ENCODE measurements at places on chromosomes 2 and 18.

- no peak for DNase-seq
Measured at GRCh38 chr2:20916604-20917286, 93.8 kb upstream of the LDAH start.

GRCh38 chr2:108917526-108917925 is 71.5 kb downstream of the EDAR start:
- DNase-seq: no peak

GRCh38 chr2:30511122-30512083 is 64.4 kb downstream of the LCLAT1 start:
- no peak for DNase-seq

DNA sequence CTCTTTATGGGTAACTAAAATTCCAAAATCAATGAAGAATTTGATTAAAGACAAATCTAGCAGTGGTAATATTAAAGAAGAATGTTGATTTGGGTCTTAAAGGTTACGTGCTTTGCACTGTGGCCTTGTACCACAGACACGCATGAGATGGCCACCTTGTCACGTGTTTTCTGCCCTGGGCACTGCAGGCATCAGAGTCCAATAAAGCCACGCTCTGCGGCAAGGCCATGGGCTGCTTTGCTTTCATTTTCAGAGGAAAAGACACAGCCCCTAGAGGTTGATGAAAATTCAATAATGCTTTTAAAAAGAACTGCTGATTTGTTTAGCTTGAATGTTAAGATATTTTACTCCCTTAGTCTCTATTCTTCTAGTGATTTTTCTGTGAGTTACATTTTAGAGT is 30.4 kb downstream of the AOX1 start:
- DNase-seq: no peak

DNA sequence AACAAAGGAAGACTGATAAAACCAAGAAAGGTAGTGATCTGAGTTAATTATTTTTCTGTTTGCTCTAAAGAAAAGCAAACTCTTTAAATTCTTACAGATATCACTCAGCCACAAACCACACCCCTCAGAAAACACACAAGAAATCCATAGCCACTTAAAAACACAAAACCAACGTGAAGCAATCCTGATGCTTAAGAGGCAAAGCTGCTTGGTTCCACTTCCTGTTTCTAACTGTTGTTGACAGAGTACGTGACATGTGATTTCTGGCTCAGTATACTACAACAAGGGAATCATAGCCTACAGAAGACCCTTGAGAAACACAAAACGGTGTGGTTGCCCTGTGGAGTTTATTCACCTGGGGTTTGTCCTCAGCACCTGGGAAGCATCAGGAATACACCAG is 240.9 kb upstream of the APCDD1 start:
- DNase-seq: no peak

GRCh38 chr2:167817422-167817821 is 430.0 kb downstream of the STK39 start:
- no peak for DNase-seq

DNA sequence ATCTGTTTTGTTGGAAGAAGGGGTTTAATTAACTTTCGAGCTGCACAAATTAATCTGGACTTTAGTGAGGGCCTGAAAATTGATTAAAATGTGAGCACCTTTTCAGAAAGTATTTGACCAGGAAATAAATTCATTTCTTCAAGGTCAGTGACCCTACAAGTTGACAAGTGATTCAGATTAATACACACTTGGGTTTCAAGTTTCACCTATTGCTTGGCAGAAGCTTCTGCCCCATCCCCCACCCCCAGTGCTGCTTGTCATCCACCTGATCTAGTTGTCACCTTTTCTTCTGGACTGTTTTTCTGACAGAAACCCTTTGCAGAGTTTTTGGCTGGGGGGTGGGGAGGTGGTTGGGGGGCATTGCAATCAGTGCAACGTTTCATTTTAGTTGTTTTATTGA is 46.2 kb downstream of the RPRM start:
- no peak for DNase-seq

DNA sequence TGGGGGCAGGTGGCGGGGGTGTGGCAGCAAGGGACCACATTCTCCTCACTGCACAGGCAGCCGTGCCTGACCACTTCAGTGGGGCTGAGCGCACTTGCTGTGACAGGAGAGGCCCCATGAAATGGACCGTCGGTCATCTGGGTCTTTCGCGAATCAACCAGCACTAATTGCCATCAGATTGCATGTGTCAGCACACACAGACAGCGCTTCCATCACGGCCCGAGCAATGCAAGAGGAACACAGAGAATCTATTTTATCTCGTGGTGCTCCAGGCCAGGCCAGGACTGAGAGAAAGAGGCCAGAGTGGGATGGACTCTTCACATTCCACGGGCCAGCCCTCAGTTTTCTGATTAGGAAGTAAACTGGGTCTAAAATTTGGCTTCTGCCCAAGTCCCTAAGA is 87.0 kb downstream of the EIPR1 start:
- no peak for DNase-seq

DNA sequence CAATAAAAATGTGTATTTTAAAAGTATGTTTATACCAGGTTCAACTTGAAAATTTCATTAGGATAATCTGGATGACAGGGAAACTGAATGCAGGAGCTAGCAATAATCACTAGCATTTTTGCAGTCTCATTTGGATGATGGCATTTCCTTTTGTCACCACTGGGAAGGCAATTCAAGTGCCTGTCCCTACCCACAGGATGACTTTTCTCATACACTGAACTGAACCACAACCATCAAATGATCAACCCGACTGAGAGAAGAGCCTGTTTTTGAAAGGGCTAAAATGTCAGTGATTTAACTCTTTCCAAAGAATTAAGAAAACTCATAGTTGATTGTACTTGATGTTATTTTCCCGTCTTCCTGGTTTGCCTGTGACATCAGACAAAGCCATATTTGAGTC is 115.0 kb downstream of the FAM124B start:
- no peak for DNase-seq

DNA sequence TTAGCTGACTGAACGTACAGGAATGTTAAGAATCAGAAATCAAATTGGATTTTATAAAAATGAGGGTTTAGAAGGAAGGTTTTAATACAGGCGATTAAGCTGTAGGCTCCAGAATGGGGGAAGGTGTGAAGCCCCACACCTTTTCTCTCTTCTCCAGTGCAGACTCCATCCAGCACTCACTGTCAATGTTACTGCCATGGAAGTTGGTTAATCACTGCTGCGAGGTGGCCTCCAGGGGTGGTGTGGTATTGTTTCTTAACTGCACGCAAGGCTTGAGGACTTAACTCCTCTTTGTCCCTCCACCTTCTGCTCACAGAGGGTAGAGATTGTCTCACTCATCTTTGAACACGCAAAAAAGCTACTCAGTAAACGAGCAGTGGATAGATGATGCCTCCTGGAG is 26.9 kb upstream of the YWHAQ start:
- no peak for DNase-seq

GRCh38 chr2:165725421-165725820 is 68.6 kb downstream of the GALNT3 start:
- no peak for DNase-seq

- no peak for DNase-seq
Measured at GRCh38 chr2:14134771-14135170, 497.7 kb upstream of the LRATD1 start.

DNA sequence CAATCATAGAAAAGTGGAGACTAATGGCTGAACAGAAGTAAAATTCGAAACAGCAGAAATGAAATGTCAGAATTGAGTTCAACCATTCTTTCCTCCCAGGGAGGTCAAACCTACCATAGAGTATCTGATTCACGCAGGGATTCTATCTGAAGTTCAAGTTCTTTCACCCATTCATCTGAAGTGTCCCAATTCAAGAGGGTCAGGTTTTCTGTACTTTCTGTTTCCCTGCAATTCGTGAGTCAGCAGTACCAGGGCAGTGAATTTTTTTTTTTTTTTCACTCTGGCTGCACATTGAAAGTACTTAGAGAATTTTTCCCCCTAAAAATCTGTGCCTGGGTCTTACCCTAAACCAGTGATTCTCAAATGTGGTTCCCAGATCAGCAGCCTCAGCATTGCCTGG is 40.9 kb upstream of the CCDC88A start:
- DNase-seq: no peak

GRCh38 chr2:160303527-160303926 is 103.5 kb upstream of the ITGB6 start:
- no peak for DNase-seq

DNA sequence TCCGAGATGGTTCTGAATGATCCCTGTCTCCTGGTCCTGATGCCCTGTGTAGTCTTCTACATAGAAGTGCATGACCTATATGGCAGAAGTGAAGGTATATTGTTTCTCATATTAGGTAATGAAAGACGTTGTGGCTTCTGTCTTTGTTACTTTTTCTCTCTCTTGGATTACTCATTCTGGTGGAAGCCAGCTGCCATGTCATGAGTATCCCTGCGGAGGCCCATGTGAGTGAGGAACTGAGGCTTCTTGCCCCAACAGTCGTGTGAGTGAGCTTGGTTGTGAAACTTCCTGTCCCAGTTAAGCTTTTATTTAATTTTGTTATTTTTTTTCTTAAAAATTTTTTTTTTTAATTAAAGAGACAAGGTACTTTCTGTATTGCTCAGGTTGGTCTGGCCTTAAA is 134.7 kb downstream of the UBR3 start:
- no peak for DNase-seq

GRCh38 chr18:55577812-55578539 is 10.0 kb downstream of the TCF4 start:
- no peak for DNase-seq

DNA sequence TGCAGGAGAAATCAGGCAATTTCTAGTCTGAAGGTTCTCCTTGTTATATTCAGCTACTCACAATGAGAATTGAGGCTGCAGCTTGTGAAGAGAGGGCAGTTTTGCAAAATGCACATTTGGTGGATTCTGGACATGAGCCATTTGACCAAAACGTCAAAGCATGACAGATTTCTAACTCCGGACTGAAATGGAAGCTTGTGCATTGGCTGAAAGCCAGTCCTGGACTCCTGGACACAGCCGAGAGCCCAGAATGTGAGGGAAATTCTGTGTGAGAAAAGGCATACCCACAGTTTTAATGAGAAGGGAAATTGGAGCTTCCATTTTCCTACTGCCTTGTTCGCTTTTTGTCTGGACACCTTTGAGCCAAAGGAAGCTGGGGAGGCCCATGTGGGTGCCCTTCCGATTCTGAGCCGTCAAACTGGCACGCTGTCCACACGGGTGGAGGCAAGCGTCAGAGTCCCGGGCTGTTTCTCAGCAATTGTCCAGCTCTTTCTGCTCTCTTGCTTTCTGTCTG is 23.7 kb upstream of the ROCK2 start:
- DNase-seq: no peak

GRCh38 chr2:158509928-158510797 is 53.4 kb downstream of the PKP4 start:
- no peak for DNase-seq

DNA sequence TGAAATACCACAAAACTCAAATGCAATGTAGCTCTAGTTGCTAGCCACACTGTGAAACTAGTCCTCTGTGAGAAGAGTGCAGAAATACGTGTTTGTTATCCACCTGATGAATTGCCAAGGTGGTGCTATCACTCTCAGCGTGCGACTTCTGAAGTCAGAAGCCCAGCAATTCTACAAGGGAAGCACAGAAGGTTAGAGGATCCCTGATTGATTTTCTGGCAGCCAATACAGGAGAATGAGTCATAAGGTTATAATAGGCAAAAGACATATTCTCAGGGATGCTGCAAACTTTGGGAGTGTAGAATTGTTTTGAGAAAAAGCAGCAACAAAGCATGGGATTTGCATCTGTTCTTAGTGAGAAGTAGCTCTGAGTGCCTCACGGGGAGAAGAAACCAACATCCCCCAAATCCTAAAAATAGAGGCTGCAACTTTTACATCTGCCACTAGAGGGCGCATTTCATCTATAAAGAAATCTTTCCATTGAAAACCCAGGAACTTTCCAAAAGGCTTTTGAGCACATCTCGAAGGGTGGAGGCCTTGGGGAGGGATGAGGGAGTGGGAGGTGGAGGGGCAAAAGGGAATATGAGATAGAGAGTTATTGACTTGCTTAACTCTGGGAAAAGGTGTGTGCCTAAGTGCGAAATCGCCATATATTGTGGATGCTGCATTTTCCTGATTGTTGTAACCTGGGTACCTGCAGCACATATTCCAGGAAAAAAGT is 78.0 kb downstream of the TMEM182 start:
- DNase-seq: no peak

DNA sequence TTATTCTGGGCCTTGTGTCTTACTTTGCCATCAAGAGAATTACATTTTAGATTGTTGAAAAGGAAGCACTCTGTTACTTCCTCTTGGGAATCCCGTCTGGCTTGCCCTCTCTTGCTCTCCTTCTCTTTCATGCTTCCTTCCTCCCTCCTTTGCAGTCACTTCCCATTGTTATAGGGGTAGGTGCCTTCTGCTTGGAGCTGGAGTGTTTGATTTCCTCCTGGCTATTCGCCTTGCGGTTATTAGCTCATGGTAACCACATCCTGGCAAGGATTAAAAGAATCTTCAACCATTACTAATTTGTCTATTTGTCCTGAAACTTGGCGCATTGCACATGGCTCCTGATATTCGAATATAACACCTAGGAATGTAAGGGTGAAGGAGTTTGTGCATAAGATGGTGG is 115.0 kb downstream of the CERS6 start:
- DNase-seq: no peak

DNA sequence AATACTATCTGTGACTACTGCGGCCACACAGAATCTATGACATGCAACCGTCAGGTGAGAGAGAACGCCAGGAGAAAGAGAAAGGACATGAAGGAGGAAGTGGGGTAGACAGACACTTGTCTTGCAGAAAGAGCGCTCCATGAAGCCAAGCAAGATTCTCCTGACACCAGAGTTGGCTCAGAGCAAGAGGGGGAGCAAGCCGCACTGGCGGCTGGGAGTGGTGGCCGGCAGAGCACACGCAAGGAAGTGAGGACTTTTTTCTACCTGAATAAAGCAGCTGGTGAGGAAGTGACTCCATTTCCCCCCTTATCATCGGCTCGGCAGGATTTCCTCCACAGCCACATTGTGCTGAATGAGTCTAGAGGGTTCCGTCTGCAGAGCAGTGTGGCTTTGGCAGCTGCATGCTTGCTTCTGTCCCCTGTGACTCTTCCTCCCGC is 181.6 kb downstream of the BCL2 start:
- peak; percentile 52 for DNase-seq

DNA sequence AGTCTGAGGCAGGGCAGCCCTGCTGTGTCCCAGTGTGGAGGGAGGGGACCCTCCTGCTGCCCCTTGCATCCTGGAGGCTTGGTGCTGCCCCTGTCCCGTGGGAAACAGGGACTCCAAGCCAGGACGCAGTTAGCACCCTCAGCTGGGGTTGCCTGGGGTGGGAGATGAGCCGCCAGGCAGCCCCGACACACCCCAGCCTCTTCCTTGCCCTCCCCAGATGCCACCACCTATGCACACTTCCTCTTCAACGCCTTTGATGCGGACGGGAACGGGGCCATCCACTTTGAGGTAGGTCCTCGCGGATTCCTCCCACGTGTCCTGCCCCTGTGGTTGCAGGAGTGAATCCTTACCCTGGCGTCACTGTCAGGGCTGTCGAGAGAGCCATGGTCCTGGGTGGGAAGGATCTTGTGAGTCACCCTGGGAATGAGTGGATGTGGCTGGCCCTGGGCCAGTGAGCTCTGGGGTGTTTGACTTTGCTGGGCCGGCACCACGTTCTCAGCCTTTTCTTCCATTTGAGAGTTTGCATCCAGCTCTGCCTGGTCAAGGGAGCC is 27.5 kb upstream of the FAHD2A start:
- DNase-seq: no peak

Measured in T follicular helper cell (primary cell).